ENCODE measurements at places on chromosomes 13 and 19. TPM values are rescaled to one million over a fixed set of nuclear protein-coding genes. Genes with fewer than 3 reads are reported as not detected.

MTIF3 gene
- 66.7 TPM for total RNA-seq

CPAMD8 gene
- total RNA-seq: 0.34 TPM

HIF3A gene
- not detected for total RNA-seq

TNNI3 gene
- total RNA-seq: 0.34 TPM

ATXN8OS gene
- total RNA-seq: not detected

DHDH gene
- total RNA-seq: 1.6 TPM

ATP12A gene
- total RNA-seq: 2.1 TPM

RNF17 gene
- total RNA-seq: under 0.01 TPM

NAPSA gene
- under 0.01 TPM for total RNA-seq

CBLC gene
- total RNA-seq: 120 TPM

ZNF382 gene
- 4.1 TPM for total RNA-seq

NRTN gene
- total RNA-seq: 0.68 TPM

TMEM145 gene
- total RNA-seq: not detected

S1PR2 gene
- total RNA-seq: 3.7 TPM

PLD3 gene
- 196 TPM for total RNA-seq

TMEM86B gene
- total RNA-seq: 0.68 TPM

CLEC4M gene
- not detected for total RNA-seq

SEMA6B gene
- total RNA-seq: under 0.01 TPM

MPHOSPH8 gene
- 29.9 TPM for total RNA-seq

MAMSTR gene
- total RNA-seq: 0.57 TPM

ZNF790 gene
- total RNA-seq: 6.8 TPM

C19orf18 gene
- 0.34 TPM for total RNA-seq

OR10H3 gene
- not detected for total RNA-seq

IGLON5 gene
- not detected for total RNA-seq

CLC gene
- not detected for total RNA-seq

CLDN10 gene
- not detected for total RNA-seq

NUMBL gene
- 24.3 TPM for total RNA-seq

CALM3 gene
- 94.7 TPM for total RNA-seq

KCNRG gene
- 2.4 TPM for total RNA-seq

TPTE2 gene
- not detected for total RNA-seq

ARHGAP35 gene
- total RNA-seq: 74.0 TPM

ZNF285 gene
- total RNA-seq: 8.2 TPM
